ENCODE measurements at places on chromosomes 11 and 22.
A peak's percentile ranks its signal among the peaks of the same experiment; 100 is the strongest.

DNA sequence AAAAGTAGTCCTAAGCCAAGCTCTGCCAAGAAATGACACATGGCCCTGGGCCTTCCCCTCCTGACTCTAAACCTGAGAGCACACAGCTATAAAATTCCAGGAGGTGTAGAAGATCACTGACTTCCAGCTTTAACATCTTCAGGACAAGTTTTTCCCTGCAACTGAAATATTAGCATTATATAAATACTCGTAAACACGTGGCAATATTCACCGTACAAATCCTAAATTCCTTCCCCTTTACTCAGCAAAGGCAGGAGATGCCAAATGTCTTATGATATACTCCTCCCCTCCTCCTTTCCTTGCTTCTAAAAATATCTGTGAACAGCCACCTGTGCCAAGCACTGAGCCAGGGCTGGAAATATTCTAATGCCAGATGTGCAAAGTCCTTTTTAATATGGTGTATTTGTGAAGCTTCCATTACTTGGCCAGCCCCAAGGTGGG is 194.0 kb downstream of the LARGE1 start:
- peak; percentile 39 for DNase-seq

DNA sequence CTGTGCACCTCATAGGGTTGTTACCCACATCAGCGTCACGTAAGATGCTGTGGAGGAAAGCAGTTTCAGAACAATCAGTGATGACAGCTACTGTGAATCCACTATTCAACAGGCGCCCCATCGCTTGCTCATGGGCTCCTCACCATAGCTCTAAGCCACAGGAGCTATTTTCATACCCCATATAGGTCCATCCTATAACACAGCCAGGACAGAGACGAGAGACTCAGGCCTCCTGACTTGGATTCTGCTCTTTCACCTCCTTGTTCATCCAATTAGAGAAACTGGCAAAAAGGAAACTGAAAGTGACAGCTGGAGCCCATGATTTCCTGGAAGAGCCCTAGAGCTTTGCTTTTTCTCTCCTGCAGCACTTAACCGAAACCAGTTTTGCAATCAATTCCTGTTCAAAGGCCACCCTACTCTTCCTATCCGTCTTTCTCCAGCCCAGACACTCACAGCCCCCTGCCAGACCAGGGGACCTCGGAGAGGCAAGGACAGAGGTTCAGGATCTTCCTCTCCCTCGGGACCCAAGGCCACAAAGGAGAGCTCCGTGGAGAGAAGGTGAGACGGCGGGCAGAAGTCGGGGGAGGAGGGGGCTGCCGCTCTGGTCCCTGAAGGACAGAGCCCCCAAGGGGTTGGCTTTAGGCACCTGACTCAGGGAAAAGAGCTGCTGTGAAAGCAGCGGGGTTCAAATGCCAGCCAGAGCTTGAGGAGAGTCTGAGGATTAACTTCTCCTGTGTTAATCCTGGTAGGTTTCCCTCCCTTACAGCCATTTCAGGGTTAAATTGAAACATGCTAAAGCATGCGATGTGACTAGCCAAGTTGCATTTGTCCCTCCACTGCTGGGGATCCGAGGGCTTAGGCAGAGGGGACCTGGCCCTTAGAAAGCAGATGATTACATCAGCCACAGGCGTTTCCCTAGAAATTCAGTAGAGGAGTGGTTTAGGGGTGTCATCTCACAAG is at the start of gene APOL6:
Gene APOL6, plus strand, starts transcription at position 381 of the 960 bp plus-strand sequence. CDS start 7,980 bp downstream, outside the sequence.
- peak; percentile 44 for DNase-seq

GRCh38 chr11:20064961-20065405 is 95.3 kb downstream of the DBX1 start:
- DNase-seq: no peak

DNA sequence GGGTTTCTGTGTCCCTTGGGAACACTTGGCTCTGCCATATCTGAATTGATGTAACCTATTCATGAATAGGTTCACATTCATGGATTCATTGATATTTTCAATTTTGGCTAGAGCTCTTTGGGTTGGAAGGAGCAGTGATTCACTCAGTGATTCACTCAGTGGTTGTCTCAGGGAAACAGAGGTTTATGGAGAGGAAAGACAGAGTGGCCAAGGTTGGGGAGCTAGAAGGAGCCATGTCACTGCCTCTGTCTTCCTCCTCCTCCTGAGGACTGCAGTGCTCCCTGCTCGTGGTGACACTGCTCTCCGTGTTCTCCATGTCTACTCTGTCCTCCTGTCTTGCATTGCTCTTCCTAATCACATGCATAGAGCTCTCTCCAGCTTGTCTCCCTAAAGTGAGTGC is 17.4 kb downstream of the CEP164 start:
- DNase-seq: no peak

DNA sequence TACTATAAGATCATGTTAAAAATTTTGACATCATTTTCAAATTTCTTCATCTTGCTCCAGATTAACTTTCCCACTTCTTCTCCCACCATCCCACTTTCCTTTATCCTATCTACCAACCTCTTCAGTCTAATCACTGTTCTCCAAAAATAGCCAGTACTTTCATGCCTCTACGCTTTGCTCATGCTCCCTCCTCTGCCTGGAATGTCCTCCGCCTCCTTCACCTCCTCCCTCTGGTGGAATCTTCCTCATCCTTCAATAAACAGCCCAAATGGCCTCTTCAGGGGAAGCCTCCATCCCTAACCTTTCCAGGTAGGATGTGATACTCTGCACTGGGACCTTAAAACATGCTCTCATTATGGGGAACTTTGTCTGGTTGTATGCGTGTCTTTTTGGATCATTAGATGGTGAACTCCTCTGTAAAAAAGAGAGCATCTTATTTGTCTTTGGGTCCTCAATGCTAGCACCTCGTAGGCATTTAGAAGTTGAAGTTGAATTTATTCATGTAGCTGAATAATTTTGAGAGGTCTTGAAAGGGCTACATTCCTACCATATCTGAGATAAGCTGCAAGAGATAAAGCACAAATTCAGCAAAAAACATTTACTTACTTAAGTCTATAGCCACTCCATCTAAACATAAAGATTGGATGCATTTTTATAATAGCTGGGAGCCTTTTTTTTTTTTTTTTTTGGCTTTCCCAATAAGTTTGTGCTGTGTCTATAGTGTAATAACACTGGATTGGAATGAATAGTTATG is 8.0 kb upstream of the CSRP3 start:
- no peak for DNase-seq

DNA sequence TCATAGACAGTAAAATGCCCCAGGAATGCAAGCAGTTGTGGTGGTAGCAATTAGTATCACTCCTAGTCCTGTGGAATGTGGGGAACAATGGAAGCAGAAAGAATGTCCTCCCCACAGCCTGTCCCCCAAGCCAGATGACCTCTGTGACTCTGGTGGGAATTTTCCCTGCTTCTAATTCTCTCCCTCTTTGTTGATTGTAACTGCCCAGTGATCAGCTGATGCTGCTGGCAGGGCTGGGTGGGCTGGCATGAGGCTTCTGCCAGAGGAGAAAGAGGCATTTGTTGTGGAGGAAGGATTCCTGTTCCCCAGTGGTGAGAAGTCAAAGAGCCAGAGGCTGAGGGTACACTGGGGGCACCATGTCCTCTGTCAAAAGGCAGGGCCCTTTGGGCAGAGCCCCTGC is 116.7 kb upstream of the NCAM1 start:
- no peak for DNase-seq

GRCh38 chr11:116813781-116814471 is 9.2 kb downstream of the APOA4 start:
- DNase-seq: no peak

GRCh38 chr22:47781427-47782111 is 1019.1 kb downstream of the TBC1D22A start:
- DNase-seq: no peak

DNA sequence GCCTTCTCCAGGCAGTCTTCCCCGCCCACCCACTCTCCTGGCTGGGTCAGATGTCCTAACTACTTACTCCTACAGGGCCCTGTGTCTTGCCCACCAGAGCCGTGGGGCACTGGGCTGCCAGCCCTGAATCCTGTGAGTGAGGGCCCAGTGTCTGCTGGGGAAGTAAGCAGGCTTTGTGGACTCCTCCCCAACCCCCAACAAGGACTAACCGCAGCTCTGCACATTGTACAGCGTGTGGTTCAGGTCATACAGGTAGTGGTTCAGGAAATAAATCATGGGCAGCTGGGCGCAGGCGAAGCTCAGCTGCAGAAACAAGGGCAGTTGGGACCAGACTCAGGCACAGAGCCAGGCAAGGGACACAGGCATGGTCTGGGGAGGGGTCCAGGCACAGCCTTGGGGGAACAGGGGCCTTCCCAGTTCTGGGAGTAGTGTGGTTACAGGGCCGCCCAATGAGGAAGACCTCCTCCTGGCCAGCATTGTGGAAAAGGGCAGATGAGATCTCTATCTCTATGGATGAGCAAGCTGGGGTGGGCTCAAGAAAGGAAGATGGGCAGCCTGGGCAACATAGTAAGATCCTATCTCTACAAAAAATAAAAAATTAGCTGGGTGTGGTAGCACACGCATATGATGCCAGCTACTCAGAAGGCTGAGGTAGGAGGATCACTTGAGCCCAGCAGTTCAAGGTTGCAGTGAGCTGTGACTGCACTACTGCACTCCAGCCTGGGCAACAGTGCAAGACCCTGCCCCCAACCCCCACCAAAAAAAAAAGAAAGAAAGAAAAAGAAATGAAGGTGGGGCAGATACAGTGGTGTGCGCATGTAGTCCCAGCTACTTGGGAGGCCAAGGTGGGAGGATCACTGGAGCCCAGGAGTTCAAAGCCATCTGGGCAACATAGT is 5.5 kb downstream of the UNC93B1 start:
- no peak for DNase-seq

- DNase-seq: no peak
These were observed 11.7 kb upstream of the C1QTNF4 start for GRCh38 chr11:47605921-47606320.

DNA sequence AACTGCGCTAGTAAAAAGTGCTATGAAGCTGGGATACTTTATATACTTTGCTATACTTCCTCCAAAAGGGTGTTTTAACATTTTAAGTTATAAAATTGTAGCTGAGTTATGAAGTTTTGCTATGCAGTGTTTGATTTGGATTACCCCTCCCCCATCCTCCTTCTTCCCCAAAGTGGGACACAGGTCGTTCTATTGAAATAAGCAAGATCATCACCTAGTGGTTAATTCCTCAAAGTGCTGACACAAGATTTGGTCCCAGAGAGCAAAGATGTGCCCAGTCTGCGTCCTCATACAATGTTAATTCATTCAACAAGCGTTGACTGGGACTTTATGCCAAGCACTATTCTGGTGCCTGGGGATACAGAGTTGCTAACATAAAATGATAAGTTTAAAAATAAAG is 78.5 kb downstream of the SPON1 start:
- DNase-seq: no peak

- no peak for DNase-seq
These were observed 207.9 kb downstream of the DYNC2H1 start for GRCh38 chr11:103317118-103317517.

DNA sequence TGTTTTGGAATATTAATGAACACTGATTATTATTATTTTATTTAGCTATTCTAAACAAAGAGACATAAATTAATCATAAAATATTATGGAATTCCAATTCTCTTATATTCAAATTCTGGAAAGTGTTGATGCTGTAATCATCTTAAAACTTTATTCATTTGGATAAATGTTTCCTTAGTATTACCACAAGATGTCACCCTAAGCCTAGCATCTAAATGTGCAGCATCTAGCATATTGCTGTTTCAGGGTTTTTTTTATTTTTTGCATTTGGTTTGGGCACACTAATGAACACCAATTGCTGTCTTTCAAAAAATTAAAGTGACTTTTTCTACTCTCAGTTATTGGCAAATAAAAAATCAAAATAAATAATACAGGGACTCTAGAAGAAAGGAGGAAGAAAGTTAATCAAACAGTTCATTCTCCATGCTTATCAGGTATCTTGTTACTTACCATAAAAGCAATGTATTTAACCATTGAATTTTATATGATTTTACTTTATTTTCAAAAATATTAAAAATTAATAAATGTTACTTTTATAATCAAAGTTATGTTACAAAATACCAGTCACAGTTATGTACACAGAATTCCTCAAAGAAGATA is 31.8 kb downstream of the DLG2 start:
- peak; percentile 30 for DNase-seq

DNA sequence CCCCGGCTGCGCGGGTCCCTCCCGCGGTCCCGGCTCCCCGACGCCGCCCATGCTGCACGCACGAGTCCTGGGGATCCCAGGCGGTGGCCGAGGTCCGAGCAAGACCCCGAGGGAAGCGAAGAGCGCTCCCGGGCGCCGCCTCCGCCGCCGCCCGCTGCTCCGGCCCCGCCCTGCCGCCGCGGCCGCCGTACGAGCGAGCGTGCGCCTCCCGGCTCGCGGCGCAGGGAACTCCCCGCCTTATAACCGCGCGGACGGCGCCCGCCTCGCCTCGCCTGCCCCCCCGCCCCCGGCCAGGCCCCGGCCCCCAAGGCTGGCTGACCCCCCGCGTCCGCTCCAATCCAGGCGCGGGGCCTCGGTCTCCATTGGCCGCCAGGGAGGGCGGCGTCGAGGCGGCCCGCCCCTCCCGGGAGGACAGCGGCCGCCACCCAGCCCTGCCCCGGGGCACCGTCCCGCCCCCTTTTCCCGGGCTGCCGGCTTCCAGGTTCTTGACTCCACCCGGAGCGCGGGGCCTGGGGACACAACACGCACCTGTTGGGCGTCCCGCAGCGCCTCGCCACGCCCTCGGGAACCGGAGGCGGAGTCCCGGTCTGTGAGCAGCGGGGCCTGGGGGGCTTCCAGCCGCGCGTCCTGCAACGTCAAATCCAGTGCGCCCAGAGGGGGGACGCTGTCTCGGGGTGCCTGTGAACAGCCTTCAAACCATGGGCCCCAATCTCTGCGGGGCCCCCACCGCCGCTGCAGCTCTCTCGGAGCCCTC is at the start of gene FADS3:
Gene FADS3, minus strand, starts transcription at position 215 of the 754 bp plus-strand sequence. Its CDS starts 164 bp downstream, at position 51.
- DNase-seq: peak; percentile 38

DNA sequence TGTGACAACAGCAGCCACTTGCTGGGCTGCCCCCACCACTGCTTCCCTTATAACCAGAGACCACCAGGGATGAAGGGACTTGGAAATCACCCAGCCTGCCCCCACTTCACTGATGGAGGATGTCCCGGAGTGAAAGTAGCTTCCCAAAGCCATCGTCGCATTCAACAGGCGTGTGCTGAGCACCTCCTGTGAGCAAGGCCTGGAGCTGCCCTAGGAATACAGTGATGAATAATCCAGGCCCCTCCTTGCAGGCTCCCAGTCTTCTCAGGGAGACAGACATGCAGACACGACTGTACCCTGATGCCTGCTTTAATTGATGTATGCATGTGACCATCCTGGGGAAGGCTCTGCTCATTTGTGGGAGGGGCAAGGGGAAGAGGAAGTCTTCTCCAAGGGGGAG is 22.6 kb downstream of the PTPN5 start:
- DNase-seq: no peak

DNA sequence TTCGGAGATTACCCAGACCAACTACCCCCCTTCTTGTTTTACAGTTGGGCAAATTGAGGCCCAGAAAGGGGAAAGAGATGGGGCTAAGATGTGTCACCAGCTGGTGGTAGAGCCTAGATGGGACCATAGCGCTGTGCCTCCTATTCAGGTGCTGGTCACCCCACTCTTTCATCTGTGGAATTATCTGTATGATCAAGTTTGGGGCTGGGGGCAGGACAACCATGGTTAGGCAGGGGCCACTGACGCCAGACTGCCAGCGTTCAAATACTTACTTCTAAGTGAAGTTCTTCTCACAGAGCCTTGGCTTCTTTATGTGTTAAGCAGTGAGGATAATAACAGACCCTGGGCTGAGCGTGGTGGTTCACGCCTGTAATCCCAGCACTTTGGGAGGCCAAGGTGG is 55.9 kb downstream of the IGLL1 start:
- no peak for DNase-seq
